ENCODE measurements at places on chromosomes 3 and 15.

DNA sequence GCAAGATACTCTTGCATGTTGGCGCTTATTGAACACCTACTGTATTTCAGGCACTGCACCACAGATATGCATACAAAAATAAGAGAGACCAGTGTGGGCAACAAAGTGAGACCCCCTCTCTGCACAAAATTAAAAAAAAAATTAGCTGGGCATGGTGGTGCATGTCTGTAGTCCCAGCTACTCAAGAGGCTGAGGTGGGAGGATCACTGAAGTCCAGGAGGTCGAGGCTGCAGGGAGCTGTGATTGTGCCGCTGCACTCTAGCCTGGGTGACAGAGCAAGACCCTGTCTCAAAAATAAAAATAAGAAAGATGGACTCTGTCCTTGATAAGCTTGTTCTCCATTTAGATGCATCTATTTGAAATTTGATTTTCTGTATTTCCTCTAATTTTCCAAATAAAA lies 20.8 kb downstream of the FEM1B start:
- no peak for DNase-seq

GRCh38 chr15:92677999-92678398 lies 22.4 kb upstream of the FAM174B start:
- DNase-seq = no peak

GRCh38 chr3:72058493-72059081 lies 273.6 kb upstream of the PROK2 start:
- no peak for DNase-seq

- no peak for DNase-seq
Observed at GRCh38 chr3:31092748-31093589, 198.5 kb upstream of the GADL1 start.

- no peak for DNase-seq
Observed at GRCh38 chr3:58260261-58260731, 22.7 kb downstream of the ABHD6 start.

All from activated T-helper 1 cell treated with Interleukin-2 at 50 U/mL for 16 hours (primary cell).